ENCODE measurements at places on chromosomes 4 and X.

DNA sequence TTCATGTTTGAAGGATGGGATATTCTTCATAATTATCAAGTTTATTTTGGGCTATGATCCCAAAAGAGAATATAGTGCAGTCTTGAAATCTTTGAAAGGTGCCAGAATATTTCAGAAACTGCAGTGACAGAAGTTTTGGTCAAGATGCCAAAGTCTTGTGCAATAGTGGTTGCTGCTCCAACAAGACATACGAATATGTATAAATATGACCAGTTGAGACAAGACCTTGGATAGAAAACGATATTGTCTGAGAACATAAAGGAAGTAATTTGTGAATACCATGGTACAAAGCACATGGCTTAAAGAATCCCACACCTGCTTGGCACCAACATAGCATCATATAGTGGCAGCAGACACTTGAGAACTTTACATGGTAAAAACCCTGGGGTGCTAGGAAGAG lies 48.6 kb upstream of the AMELX start:
- no peak for DNase-seq

- no peak for DNase-seq
These were observed 29.8 kb downstream of the FAM149A start for GRCh38 chr4:186134257-186134656.

DNA sequence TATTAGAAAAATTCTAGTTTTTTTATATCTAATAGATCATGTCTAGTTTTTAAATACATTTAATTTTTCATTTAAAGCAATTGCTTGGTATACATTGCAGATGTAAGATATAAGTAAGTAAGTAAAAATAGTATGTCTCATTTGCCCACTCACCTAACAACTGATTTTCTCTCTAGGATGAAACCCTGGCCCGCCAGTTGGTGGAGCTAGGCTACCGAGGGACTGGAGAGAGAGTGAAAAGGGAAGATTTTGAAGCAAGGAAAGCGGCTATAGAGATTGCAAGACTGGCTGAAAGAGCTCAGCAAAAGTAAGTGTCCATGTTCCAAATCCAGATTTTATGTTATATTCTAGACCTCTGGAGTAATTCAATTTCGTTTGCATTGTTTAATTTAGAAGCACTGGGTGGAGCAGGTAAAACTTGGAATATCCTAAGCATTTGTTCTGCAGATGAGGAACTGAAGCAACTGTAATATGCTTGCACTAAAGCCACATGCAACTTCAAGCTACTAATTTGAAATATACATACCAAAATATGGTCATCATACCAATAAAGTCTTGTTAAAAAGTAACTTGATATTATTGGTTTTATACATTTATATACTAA lies 27.1 kb downstream of the CFAP299 start:
- no peak for DNase-seq

- DNase-seq, result no peak
These were observed 60.0 kb downstream of the SLC9B1 start for GRCh38 chr4:102959496-102959895.

DNA sequence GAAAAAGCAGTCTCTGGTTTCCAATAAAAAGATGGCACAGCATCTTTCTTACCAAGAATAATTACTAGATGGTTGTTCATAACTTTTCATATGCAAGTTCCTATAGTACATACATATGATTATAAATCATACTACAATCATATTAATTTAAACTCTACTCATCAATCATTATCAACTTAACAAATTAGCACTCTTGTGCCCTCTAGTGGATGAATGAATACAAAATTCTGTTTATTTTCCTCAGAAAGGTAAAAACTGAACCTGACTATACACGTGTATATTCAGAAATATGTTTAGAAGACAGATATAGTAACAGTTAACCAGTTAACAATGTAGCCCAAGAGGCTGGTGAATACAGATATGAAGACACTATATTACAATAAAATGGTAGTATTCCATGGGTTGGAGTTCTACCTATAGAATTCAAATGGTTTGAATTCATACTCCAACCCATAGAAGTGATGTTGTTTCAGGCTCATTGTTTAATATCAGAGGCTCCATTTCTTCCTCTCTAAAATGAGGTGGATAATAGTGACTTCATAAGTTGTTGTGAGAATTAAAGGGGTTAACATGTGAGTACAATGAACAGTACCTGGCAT lies 100.0 kb downstream of the ADAMTS3 start:
- DNase-seq, result no peak
